ENCODE measurements at places on chromosomes 16 and 17. TPM values are rescaled to one million over a fixed set of nuclear protein-coding genes. Genes with fewer than 3 reads are reported as not detected.

DNA sequence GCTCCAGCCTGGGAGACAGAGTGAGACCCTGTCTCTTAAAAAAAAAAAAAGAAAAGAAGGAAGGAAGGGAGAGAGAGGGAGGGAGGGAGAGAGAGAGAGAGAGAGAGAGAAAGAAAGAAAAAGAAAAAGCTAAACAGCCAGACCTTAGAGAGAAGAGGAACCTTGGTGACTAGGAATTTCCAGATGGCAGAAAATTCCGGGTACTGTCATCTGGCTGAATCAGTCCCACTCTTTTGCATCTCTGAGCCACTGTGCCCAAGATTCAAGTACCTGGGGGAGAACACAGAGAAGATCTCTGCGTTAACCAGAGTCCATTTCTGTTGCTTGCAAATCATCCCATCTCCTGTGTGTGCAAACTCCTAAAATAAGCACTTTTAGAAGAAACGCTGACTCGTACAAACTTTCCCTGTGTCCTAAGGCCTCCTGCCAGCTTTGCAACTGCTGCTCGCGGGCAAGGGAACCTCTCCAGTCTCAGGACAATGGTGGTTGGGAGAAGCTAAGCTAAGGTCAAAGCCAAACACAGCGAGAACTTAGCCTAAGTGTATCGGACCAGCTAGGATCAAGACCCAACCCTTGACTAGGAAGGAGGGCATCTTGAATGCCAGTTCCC lies 18.0 kb downstream of the BMERB1 start:
- H3K4me1 ChIP-seq, result no peaks in the 10 kb centered on the region
- DNase-seq, result no peak
- no peaks in the 10 kb centered on the region for H3K36me3 ChIP-seq
- H3K4me3 ChIP-seq, result no peak overlapping the region
- H3K27ac ChIP-seq, result no peak overlapping the region

GRCh38 chr17:79204261-79204660 lies 129.6 kb downstream of the ENGASE start:
- no peak for DNase-seq
- no peaks in the 10 kb centered on the region for H3K4me1 ChIP-seq
- H3K36me3 ChIP-seq, result no peaks in the 10 kb centered on the region

CCL8 gene
- not detected for total RNA-seq

DPEP2 gene
- total RNA-seq, result 157 TPM
